ENCODE measurements at places on chromosomes 7 and 10.

DNA sequence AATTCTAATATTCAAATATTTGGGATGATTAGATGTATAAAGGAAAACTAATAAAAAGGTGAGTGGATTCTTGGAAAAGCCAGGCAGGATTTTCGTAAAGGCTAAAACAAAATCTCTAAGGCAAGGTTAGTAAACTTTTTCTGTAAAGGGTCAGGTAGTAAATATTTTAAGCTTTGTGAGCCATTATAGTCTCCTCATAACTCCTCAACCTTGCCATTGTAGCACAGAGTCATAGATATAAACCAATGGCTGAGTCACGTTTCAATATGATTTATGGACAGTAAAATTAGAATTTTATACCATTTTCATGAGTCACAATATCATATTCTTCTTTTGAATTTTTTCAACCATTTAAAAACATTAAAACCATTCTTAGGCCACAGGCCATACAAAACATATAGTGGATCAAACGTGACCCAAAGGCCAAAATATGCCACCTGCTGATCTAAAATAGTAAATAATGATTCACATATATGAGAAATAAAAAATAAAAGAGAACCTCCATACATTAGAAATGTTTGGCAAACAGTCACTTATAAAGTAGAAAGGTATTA lies 651.8 kb upstream of the LRRTM3 start:
- DNase-seq = no peak

DNA sequence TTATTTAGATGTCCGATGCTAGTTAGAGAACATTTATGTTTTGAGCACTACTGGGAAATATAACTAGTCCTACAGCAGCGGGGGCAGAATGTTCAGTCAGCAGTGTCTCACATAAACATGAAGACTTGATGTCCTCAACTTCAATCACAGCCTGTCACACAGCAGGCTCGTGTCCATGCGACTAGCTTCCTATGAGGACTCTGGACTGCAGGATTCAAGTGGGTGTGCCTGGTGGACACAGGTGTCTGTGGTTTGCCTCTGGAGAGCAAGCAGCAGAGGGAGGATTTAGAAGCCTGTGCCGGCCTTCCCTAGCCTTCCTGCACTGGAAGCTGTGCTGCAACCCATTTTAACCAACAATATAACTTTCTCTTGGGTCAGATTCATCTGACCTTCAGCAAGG lies 30.0 kb upstream of the LANCL2 start:
- no peak for DNase-seq

GRCh38 chr10:122343135-122343800 lies 31.2 kb upstream of the PLEKHA1 start:
- DNase-seq = no peak

DNA sequence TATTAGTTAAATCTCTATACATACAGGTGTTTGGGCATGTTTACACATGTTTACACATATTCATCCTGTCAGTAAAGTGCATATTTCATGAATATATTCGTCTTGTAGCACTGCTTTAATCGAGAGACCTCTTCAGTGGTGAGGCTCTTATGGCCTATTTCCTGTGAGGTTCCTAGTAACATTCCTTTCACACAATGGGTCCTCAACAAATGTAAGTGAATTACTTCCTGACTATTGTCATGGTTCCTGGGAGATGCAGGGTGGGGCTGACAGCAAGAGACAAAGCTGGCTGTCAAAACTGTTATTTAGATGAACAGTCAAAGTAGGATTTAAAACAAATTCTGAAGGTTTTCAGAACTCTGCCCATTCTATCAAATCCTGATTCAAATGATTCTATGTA lies 12.4 kb upstream of the SEMA3A start:
- no peak for DNase-seq

DNA sequence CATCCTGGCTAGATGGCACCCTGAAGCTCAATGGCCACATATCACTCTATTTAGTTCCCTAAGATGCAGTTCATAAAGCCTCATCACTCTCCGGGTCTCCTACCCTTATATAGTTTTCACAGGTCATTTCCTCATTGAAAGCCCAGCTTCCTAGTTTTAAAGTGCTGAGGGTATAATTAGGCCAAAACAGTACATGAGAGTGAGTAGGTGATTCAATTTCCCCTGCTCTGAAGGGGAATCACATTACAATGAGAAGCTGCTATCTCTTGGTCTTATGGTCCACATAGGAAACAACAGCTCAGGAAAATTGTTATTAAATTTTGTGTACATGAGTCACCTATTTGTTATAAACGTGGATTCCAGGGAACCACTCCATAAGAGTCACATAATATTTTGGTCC lies 162.0 kb downstream of the SEMA3E start:
- no peak for DNase-seq

DNA sequence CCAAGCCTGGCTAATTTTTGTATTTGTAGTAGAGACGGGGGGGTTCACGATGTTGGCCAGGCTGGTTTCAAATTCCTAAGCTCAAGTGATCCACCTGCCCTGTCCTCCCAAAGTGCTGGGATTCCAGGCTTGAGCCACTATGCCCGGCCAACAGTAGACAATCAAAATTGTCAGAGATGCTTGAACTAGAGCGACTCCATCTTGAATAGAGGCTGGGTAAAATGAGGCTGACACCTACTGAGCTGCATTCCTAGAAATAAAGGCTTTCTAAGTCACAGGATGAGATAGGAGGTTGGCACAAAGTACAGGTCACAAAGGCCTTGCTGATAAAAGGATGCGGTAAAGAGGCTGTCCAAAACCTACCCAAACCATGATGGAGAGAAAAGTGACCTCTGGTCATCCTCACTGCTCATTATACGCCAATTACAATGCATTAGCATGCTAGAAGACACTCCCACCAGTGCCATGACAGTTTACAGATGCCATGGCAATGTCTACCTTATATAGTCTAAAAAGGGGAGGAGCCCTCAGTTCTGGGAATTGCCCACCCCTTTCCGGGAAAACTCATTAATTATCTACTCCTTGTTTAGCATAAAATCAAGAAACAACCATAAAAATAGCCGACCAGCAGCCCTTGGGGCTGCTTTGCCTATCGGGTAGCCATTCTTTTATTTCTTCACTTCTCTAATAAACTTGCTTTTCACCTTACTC lies 134.5 kb downstream of the BAMBI start:
- no peak for DNase-seq

GRCh38 chr7:15977663-15978062 lies 291.2 kb upstream of the MEOX2 start:
- DNase-seq = no peak

Data from CD4-positive, alpha-beta T cell treated with Interleukin-21 for 1 hour (primary cell).